Stimulated activated CD4-positive, alpha-beta T cell treated with anti-CD3 and anti-CD28 coated beads, Interleukin-1b, Interleukin-23, amount 100 ng/mL, for 24 hours (primary cell): ENCODE measurements at places on chromosomes 5 and 9.
A peak's percentile ranks its signal among the peaks of the same experiment; 100 is the strongest.

DNA sequence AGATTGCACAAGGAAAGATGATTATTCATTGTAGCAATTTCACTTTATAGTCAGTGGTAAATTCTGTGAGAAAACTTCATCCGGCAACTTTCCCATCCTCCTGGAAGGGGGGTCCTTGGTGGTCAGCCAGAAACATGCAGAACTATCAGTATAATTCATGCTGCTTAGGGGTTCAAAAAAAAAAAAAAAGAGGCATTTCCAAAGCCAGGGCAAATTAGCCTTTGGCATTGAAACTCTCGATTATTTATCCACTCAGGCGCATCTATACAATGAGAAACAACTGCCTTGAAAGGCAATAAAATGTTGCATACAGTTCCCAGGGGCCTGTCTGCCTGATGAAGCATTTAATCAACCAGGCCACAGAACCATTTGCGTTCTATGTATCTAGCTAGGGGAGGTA, 263.3 kb downstream of the TMEM167A start:
- DNase-seq, result no peak

DNA sequence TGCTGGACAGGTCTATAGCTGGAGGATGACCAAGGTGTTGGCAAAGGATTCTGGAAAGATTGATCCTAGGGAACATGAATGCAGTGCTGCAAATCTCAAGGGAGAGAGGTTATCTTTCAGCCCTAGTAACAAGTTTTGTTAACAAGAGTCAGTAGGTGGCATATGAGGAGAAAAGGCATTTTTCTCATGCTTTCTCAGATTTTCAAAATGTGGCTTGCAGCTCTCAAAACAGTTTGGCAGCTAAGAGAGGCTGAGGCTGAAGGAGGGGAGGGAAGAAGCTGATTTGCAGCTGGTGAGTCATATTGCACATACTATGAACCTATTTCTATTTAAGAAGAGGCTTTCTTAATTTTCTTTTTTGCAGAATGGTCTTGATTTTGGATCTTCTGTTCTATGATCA, 64.3 kb upstream of the PCA3 start:
- no peak for DNase-seq

GRCh38 chr5:116487045-116487444, 87.6 kb downstream of the SEMA6A start:
- DNase-seq, result no peak

DNA sequence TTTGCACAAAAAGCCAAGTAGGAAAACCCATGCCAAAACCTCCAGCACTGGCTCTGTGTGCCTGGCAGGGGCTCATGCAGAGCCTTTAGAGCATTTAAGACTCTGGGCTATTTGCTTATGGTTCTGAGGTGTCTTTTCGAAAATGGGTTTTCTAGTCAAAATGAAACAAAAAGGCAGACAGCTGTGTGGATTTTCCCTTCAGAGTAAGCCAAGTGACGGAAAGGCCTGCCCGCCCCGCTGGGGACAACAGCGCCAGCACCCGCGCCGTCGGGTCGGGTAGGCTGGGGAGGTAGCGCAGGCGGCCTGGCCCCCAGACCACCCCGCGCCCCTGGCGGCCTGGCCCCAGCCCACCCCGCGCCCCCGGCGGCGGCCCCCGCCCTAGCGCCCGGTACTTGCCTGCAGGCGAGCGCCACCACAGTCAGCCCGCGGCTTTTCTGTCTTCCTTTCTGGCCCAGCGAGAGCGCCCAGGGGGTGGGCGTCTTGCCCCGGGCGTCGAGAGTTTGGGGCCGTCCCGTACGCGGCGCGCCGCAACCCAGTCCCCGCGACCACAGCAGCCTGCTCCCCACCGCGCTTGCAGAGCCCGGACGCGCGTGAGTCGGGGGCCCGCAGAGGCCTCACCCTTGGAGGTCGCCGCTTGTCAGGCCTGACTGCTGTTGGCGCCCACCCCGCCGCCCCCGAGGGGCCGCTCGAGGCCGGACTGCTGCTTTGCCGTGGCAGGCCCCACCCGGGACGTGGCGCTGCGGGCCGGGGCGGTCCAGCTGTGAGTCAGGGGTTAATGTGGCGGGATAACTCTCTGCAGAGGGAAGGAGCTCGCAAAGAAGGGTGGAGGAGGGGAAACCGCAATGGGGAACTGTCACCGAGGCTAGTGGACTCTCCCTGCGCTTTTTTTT, at the start of gene TICAM2:
TSS of gene TICAM2 (minus strand) at position 779 of the 890 bp plus-strand sequence. CDS start 21,223 bp downstream, outside the sequence.
- DNase-seq, result no peak

DNA sequence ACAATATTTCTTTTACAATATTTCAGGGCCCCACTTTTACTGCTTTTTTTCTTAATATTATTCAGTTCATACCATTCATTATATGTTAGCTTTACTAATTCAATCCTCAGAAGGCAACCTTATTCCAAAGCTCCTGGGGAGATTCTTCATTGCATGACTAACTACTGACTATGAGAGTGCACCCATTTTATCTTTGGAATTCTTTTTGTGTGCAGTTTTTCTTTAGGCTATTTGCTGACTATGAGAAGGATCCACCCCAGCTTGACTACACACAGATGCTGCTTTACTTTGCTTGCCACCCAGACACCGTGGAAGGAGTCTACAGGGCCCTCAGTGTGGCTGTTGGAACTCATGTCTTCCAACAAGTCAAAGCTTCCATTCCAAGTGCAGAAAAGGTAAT, 56.9 kb upstream of the IL7R start:
- no peak for DNase-seq

GRCh38 chr5:130871346-130872086, 293.5 kb downstream of the HINT1 start:
- DNase-seq, result peak; percentile 30

GRCh38 chr5:76791461-76791860, 27.4 kb upstream of the F2RL1 start:
- DNase-seq, result no peak

- DNase-seq, result no peak
Observed at GRCh38 chr5:126808521-126808988, 31.6 kb downstream of the LMNB1 start.

GRCh38 chr9:136372561-136373299, 739 bp downstream of the CARD9 start:
- DNase-seq, result no peak

DNA sequence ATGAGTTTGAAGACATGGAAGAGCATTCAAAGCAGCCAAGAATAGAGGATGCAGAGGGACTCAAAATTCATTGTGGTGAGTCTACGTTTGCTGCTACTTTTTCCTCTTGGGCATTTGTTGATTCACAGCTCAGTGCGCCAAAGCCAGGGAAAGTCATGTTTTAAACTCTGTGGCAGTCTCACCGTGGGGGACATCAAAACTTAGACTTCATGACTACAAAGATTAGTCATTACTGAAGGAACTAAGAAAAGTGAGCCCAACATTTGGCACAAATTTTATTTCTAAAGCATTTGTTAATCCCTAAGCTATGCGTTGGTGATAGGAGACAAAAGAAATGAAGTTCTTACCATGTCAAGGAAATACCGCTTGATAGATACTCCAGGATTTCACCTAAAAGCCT, 73.7 kb upstream of the MTAP start:
- DNase-seq, result no peak

DNA sequence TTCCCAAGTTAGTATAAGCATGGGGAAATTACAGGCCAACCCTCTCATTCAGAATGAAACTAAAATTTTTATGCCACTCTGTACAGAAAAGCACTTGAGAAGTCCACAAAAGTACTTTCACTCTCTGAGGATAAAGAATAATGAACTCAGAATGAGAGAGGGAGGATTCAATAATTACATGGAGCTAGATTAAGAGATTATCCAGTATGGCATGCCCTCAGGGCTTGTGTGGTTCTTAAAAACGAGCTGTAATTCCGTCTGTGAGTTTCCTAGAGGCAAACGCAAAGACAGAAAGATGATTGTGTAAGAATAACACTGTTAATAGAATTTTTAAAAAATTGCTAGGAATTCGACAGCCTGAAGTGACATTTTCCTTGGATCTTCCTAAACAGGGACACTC, 126.8 kb upstream of the PTCH1 start:
- DNase-seq, result no peak

- no peak for DNase-seq
Observed at GRCh38 chr9:137138058-137138721, 764 bp upstream of the GRIN1 start.

DNA sequence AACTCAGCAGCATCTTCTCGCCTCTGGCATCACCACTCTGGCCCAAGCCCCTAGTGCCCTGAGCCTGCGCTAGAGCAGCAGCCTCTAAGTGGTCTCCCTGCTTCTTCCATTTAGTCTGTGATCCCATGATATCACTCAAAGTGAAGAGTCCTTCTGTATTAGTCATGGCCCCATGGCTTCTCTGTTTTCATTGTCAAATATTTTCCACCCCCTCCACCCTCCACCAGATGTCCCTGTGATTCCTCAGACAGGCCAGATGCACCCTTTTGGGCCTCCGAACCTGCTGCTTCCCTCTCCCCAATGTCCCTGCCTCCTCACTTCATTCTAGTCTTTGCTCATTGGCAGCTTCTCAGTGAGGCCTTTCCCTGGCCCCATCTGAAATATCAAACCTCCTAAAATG, 299.2 kb downstream of the SPOCK1 start:
- no peak for DNase-seq

- no peak for DNase-seq
Observed at GRCh38 chr9:103116246-103116645, 121.1 kb downstream of the CYLC2 start.

DNA sequence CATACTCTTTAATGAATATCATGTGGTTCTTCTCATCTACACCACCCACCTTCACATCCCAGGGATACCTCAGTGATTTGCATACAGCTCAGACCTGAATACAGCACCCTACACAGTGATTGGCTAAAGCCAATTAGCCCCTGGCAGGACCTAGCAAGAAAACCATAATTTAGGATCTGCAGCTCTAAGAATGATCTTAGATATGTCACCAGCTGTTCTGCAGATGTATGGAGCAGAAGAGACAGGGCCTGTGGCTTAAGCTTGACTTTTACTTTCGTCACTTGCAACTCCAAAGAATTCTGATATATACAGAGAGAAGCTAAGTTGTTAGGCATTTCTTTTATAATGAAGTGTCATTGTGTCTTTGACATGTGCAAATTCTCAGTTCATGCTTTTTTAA, 483.2 kb upstream of the C9orf72 start:
- DNase-seq, result no peak

GRCh38 chr5:149771216-149771980, 41.3 kb downstream of the PPARGC1B start:
- DNase-seq, result no peak

- no peak for DNase-seq
Observed at GRCh38 chr5:83115816-83116215, 38.5 kb downstream of the XRCC4 start.

- no peak for DNase-seq
Observed at GRCh38 chr9:92147852-92148180, 32.6 kb upstream of the SPTLC1 start.

DNA sequence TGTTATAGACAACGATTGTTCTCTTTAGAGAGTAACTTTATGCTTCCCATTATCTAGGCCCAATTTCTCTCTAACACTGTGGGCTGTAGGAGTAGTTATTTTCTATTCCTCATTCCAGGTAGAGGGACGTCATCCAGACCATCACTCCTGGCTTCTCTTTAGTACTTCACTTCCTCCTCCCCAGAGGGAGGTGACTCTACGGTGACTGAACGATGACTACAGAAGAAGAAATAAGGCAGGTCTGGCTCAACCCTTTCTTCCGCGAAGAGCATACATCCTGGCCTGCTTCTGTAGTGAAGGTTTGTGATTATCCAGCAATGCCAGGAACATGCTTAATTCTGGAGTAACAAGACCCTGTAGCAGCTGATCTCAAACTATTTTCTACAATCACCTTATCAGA, 50.8 kb downstream of the HMGCR start:
- DNase-seq, result no peak

DNA sequence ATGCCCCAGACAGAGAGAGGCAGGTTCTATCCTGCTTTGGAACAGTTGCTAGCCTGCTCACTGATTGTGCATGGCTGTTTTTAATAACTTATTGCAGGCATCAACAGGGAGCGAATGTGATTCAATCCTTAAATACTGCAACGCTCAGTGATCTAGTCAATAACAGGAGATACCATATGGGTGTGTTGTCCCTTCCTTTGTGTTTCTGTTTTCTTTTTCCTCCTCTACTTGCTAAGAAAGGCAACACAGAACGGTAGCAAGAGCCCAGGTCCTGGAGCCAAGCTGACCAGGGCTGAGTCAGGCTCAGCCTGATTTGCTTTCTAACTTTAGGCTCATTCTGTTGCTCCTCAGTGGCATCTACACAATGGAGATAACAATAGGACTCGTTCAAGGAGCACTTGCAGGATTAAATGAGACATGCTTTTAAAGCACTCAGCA, 98.6 kb upstream of the EQTN start:
- DNase-seq, result no peak

- DNase-seq, result no peak
Observed at GRCh38 chr9:126474206-126474765, 139.4 kb upstream of the LMX1B start.

- no peak for DNase-seq
Observed at GRCh38 chr9:17894501-17895160, 315.8 kb downstream of the SH3GL2 start.

- DNase-seq, result no peak
Observed at GRCh38 chr9:89483592-89484474, 14.1 kb downstream of the SEMA4D start.

- no peak for DNase-seq
Observed at GRCh38 chr5:138676556-138677193, 76.5 kb upstream of the CTNNA1 start.

- DNase-seq, result no peak
Observed at GRCh38 chr9:37197158-37198038, 77.0 kb downstream of the ZCCHC7 start.

DNA sequence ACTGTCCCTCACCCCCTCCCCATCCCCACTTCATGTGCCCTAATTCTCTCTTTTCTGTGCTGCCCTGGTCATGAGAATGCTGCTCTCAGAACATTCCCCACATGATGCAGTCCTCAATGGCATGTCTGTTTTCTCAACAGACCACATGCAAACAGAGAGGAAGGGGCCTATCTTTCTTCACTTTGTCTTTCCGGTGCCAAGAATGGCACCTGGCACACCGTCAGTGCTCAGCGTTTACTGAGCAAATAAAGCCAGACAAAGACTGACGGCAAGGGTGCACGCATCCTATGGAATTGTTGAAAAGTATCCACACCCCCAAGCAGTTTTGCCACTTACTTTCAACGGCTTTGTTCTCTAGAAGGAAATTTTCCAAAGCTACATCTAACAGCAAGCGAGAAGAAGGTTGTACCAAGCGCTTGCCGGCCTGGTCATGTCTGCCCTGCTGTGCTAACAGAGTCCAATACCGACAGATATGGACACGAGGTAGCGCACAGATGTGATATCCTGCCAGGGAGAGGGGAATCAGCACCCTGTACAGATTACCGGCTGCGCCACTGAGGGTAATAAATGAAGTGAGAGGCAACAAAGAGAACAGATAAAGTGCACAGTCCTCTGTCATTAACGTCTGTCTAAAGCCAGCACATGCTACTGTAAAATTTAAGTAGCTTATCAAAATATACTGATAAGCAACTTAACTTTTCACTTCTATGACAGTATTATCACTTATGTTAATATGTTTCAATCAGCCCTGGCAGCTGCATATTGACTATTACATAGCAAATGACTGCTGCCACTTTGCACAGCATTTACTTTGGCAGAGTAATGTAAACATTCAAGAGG, 251.7 kb downstream of the DENND1A start:
- DNase-seq, result no peak

GRCh38 chr9:104914466-104914865, 13.5 kb downstream of the ABCA1 start:
- no peak for DNase-seq

- DNase-seq, result no peak
Observed at GRCh38 chr9:120394058-120394669, 185.8 kb downstream of the CDK5RAP2 start.

- DNase-seq, result no peak
Observed at GRCh38 chr5:99037668-99038067, 108.9 kb upstream of the CHD1 start.
